ENCODE measurements at places on chromosomes 4 and X. TPM values are rescaled to one million over a fixed set of nuclear protein-coding genes. Genes with fewer than 3 reads are reported as not detected.

RRAGB gene
- 12.8 TPM for total RNA-seq

GRCh38 chr4:141459020-141459419, 177.4 kb upstream of the IL15 start:
- no peak for DNase-seq

DNA sequence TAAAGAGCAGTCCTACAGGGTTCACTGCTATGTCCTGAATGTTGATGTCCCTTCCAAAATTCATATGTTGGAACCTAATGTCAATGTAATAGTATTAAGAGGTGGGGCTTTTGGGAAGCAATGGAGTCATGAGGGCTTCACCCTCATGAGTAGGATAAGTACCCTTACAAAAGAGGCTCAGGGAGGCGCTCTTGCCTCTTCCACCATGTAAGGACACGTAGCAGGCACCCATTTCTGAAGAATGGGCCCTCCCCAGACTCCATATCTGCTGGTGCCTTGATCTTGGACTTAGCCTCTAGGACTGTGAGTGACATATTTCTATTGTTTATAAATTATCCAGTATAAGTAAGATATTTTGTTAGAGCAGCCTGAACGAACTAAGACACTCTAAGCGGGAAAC, 15.8 kb downstream of the MED28 start:
- no peak for DNase-seq

STK26 gene
- 3.3 TPM for total RNA-seq

GRCh38 chrX:80578517-80579105, 158.4 kb downstream of the TENT5D start:
- no peak for DNase-seq

NIPAL1 gene
- total RNA-seq, result 0.11 TPM

GRCh38 chr4:87406462-87406861, 15.5 kb upstream of the HSD17B11 start:
- no peak for DNase-seq

ATOH1 gene
- total RNA-seq, result not detected
